ENCODE measurements at places on chromosomes 11 and 22. TPM values are rescaled to one million over a fixed set of nuclear protein-coding genes. Genes with fewer than 3 reads are reported as not detected.

- DNase-seq: no peak
Observed at GRCh38 chr22:45599836-45600577, 71.6 kb upstream of the ATXN10 start.

DNA sequence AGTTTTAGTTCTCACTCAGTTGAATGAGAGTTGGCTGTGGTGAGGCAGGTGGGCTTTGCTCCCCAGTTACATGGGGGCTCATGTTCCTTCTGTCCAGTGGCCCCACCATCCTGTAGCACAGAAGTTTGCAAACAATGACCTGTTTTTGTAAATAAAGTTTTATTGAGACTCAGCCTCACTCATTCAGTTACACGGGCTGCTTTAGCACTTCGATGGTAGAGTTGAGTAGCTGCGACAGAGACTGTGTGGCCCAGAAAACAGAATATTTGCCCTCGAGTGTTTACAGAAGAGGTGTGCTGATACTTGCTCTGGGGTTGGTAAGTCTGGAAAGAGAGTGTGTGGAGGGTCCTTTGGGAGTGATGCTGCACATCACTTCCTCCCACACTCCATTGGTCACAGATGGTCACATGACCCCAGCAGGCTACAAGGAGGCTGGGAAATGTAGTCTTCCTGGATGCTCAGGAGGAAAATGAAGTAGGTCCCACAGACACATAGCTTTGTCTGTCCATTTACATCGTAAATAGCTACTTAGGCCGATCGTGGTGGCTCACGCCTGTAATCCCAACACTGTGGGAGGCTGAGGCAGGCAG lies 34.6 kb downstream of the IFT27 start:
- DNase-seq: no peak

NOX4 gene
- not detected for polyA plus RNA-seq

- DNase-seq: no peak
Observed at GRCh38 chr11:83159902-83160865, 3.3 kb downstream of the PCF11 start.

DNA sequence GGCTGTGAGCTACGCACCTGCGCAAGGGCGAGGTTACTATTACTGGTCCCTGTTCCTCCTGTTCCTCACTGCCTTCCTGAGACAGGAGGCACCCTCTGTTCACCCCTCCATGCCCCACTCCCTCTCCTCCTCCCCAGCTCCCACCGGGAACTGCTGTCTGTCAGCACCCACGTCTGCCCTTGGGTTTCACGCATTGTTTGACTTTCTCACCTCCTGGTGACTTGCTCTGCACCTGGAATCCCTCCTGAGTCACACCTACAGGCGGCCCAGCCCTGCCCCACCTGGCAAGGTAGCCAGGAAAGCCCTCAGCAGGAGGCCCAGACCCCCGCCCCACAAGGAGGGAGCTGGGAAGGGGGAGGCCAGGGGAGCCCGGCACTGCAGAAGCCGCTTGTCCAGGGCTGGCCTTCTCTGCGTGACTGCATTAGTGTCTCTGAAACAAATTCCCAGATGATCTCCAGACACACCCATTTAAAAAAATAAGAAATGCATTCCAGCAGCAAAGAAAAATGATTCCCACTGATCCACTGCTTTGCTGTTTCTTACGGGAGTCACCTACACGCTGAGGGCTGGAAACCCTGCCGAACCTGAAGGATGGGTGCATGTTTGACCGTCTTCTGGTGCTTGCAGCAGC lies 86.4 kb downstream of the CELSR1 start:
- no peak for DNase-seq

GRCh38 chr22:48832592-48832991 lies 995.1 kb downstream of the BRD1 start:
- no peak for DNase-seq

- no peak for DNase-seq
Observed at GRCh38 chr11:125229916-125230315, 65.4 kb downstream of the PKNOX2 start.

- DNase-seq: no peak
Observed at GRCh38 chr11:60080535-60080934, 7.9 kb upstream of the MS4A2 start.

DNA sequence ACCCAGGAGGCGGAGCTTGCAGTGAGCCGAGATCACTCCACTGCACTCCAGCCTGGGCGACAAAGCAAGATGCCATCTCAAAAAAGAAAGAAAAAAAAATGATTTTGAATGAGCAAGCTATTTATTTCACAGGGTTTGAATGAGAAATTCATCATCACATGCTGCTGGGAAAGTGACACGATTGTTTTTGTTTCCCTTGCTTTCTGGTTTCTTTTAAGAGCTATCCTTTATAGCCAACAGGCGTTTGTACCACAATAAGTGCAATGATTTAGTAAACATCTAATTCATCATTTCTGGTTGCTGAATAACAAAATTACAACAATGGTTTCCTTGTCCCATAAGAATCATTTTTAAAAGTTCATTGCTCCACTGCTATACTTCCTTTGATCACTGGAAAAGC lies 129.9 kb downstream of the GUCY1A2 start:
- DNase-seq: no peak

DNA sequence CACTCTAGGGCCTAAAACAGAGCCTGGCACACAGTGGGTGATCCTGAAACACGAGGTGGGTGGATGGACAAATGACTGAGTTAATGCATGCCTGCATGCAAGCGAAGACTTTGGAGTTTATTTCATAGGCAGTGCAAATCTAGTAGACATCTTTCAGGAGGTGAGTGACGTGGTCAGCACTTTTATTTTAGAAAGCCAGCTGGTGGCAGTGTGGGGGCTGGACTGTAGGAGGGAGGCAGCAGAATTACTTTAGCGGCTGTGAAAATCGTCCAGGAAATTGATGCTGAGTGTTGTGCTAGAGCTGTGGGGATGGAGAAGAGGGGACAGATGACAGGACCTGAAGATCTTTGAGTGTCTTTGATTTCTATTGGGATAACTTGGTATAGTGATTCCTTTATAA lies 47.1 kb downstream of the BMAL1 start:
- no peak for DNase-seq

DNA sequence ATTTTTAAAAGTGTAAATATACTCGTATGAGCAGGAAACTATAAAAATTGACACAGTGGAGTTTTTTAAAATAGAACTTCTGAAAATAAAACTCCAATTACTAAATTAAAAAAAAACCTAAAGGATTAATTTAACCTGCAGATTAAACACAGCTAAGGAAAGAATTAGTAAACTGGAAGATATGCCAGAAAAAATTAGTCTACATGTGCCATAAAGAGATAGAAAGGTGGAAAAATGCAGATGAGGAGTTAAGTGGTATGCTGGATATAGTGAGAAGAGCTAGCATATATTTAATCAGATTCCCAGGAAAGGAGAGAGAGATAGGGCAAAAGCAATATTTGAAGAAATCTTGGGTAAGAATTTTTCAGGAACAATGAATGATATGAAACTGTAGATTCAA lies 315.8 kb upstream of the CADM1 start:
- no peak for DNase-seq

DNA sequence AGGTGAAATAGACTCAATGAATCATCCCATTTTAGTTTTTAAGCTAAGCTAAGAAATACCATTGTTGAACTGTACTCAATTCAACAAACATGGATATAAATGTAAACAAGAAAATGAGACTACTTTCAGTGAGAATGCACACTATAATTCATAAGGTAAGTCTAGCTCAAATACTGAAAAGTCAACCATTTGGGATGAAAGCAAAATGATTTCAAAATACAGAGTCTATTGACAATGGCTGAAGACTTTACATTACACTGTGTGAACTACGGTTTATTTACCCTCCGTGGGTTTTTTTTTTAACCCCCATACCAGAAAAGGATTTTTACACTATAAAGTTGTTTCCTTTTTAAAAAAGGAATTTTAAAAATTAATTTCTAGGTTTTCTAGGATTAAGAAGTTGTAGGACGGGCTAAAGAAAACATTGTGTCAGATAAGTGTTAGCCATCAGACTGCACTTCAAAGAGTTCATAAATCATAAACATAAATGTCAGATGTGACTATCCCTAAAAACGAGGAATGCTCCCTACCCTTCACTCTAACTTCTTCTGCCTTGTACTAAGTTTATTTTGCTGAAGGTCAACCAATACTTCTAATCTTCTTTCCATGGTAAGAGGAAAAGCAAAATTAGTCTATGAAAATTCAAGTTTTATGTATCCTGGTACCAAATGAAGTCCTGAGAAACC lies 83.0 kb downstream of the FCHSD2 start:
- DNase-seq: no peak

- DNase-seq: no peak
Observed at GRCh38 chr11:23859087-23859486, 637.8 kb upstream of the LUZP2 start.

MS4A12 gene
- not detected for polyA plus RNA-seq

GRCh38 chr22:47653921-47654320 lies 891.5 kb downstream of the TBC1D22A start:
- DNase-seq: no peak

DNA sequence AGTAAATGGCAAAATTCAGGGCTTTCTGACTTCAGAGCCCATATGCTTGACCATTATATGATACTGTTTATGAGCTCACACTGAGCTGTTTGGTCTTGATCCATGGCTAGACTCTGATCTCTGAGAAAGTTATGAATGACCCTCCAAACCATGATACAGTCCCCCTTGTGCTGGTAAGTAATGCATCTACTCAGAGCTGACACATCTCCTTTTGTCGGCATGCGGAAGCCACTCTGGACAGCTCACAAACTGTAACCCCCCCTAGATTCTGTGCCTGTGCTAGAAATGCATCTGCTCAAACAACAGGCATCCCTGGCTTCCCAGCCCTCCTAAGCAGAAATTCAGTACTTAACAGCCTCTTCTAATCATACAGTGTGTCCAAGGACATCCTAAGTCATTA lies 150.8 kb upstream of the RAG2 start:
- DNase-seq: no peak

BIK gene
- not detected for polyA plus RNA-seq

DNA sequence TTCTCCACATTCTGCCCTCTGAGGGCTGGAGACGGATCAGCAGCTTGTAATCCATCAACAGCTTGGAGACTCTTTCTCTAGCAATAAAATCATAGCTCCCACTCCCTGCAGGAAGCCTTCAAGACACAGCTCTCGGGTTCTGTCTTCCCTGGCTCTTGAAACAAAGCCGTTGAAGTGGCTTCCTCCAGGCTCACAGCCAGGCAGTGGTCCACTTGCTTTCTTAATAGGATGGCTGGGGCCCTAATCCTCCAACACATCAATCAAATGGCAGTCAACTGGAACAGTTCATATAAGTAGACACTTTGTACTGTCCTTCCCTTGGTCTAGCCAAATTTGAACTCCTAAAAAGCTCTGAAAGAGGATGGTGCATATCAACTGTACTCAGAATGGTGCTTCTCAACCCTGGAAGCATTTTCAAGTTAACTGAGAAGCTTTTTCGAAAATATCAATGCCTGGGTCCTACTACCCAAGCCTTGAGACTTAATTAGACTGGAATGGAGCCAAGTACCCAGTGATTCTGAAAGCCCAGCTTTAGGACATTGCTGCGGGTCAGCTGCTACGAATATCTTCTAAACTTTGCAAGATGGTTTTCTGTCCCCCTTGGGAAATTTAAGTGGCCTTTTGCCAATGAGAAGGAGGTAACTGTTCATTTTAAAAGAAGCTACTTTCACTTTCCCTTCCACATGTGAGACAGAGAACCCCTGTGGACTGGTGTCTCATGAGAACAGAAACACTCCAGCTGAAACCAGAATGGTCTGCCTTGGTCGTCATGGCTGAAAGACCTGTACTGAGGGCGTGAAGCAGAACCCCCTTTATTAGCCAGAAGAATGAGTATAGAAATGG lies 74.7 kb downstream of the SC5D start:
- DNase-seq: peak; percentile 71

PLA2G3 gene
- polyA plus RNA-seq: not detected

GRCh38 chr11:116936754-116937446 lies 99.5 kb upstream of the APOA1 start:
- no peak for DNase-seq

- no peak for DNase-seq
Observed at GRCh38 chr22:32850591-32851517, 49.3 kb downstream of the TIMP3 start.

DNA sequence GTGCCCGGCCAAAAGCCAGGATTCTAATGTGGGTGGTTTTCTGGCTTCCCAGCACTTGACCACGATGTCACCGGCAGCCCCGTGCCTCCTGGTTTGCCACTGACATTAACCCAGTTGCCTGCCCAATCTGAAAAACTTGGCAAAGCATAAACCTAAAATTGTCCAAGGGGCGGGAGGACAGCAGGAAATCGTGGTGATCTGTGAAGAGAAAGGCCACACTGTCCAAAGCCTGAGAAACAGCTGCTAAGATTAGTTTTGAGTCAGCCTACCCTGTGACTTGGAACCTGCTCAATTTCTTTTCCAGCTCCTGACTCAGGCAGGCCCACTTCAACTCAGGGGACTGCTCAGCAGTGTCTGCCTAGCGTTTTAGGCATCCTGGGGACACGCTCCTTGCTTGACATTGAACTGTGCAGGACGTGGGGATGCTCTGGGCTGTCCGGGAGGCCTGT lies 8.2 kb upstream of the F2 start:
- no peak for DNase-seq

ARSA gene
- 12.5 TPM for polyA plus RNA-seq

DNA sequence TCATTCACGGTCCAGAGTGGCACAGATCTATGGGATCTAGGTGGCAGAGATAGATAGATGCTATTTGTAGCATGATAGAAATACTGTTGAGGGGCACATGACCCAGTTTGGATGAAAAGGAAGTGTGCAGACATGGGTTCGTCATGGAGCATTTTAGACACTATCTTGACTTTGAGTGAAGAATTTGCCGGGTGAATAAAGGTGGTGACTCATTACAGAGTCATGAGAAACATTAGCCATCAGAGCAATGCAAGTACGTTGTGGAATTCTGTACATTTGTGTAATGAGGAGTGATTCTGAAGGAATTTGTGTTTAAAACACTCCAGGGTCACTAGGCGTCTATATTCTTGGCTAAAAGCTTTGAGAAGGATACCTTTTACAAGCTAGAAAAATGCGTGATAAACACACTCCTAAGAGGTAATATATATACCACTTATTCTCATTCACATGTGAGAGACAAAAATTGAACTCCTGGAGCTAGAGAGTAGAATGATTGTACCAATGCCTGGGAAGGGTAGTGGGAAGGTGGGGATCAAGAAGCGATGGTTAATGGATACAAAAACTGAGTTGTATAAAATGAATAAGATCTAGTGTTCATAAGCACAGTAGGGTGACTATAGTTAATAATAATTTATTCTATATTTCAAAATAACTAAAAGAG lies 593.7 kb upstream of the LUZP2 start:
- no peak for DNase-seq

GRCh38 chr11:135031205-135031989 lies 619.4 kb upstream of the B3GAT1 start:
- DNase-seq: no peak

TPBGL gene
- polyA plus RNA-seq: not detected

SAAL1 gene
- 13.6 TPM for polyA plus RNA-seq

CHST1 gene
- not detected for polyA plus RNA-seq
